Activated CD8-positive, alpha-beta T cell treated with anti-CD3 and anti-CD28 coated beads for 36 hours (primary cell): ENCODE measurements at places on chromosomes 2 and 18. TPM values are rescaled to one million over a fixed set of nuclear protein-coding genes. Genes with fewer than 3 reads are reported as not detected.
A peak's percentile ranks its signal among the peaks of the same experiment; 100 is the strongest.

CYP20A1 gene
- total RNA-seq = 14.3 TPM

YWHAQ gene
- 341 TPM for total RNA-seq

PASK gene
- 71.3 TPM for total RNA-seq

INHBB gene
- not detected for total RNA-seq

GNLY gene
- total RNA-seq = 52.6 TPM

SPIRE1 gene
- 4.4 TPM for total RNA-seq

GRCh38 chr18:58785171-58785805 lies 79.4 kb upstream of the ZNF532 start:
- DNase-seq = no peak

DNA sequence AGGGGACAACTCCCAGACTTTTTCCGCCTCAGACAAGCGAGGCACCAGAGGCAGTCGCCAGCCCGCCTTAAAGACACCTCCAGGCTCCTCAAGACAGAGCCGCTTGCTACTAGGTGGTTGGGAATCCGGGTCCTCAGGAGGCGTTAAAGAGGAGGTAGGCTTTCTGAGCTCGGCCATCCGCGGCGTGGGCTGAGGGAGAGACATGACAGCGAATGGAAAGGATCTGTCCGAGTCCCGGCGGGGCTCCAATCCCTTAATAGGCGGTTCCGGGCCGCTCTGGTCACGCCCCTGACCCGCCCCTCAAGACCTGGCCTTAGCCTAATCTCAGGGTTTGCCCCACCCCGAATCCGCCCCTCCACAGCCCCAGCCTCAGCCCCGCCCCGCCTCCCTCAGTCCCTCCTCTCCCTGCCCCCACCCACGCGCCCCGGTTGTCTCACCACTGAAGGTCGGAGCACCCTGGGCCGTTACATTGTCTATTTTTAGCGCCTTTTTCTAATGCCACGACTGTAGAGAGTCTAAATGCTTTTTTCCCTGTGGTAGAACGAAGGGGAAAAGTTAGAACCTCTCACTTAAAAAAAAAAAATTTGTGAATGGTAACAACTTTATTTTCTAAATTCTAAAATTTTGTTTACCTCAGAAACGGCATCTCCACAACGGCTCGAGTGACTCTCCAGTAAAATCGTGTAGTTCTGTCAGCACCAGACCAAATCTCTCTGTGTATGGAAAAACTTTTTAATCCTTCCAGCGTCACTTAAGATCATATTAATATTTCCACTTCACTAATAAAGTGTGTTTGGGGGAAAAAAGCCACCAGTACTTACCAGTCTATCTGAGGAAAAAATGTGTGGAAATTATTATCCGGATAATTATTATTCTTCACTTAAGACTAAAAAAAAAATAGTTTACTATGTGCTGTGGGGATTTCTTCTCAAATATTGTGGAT lies at the start of gene RAD51AP2:
Gene RAD51AP2, minus strand, starts transcription at position 229 of the 943 bp plus-strand sequence. Its CDS starts 25 bp downstream, at position 204.
- DNase-seq = peak; percentile 60

DNA sequence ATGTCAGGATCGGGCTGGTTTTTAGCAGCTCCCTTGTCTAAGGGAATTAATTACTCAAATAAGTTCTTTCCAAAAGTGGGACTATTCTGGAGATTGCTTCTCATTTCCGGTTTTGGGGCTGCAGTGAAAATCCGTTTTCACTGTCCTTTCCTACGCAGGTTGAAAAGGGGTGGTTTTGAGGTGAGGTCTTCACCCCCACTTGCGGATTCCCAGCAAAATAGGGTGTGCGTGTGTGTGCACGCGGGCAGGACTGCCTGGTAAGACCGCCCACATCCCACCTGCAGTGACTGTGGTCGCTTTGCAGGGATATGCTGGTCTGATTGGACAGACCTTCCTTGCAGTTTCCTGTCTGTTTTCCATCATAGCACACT lies 472 bp upstream of the PLEKHM3 start:
- DNase-seq = peak; percentile 54

DNA sequence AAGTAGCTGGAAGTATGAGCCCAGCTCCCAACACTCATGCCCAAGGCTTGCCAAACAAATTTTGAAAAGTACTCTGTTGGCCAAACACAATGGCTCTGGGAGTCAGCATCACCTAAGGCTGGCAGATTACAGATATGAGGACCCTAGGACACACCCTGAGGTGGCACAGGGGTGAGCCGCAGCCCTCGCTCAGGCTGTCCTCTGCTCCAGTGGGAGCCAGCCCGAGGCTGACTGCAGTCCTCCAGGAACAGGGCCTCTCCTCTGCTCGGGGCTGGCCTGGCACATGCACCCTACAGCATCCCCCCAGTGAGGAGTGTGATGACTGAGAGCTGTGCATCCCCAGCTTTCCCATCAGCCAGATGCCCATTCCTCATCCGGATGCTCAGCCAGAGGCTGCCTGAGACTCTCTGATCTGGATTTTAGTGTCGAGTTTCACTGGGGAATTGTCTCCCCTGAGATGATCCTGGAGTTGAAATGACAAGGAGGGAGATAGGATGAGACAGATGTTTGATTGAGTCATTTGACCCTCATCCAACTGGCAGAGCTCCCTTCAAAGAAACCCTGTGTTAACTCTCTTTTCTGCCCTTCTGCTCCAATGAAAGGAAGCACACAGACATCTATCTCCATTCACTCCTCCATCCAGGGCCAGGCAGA lies 269.3 kb upstream of the NCKAP5 start:
- DNase-seq = no peak

DNA sequence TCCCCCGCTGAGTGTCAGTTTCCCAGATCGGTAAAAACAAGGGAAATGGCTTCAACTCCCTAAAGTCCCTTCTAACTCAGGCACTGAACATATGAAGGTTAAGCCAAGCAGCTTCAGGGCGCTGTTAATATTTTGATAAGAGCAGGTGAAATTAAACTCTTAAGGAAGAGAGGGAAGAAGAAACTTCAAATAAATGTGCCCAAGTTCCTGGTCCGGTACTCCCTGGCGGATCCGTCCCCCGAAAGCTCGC lies 564 bp downstream of the TRABD2A start:
- no peak for DNase-seq

DNA sequence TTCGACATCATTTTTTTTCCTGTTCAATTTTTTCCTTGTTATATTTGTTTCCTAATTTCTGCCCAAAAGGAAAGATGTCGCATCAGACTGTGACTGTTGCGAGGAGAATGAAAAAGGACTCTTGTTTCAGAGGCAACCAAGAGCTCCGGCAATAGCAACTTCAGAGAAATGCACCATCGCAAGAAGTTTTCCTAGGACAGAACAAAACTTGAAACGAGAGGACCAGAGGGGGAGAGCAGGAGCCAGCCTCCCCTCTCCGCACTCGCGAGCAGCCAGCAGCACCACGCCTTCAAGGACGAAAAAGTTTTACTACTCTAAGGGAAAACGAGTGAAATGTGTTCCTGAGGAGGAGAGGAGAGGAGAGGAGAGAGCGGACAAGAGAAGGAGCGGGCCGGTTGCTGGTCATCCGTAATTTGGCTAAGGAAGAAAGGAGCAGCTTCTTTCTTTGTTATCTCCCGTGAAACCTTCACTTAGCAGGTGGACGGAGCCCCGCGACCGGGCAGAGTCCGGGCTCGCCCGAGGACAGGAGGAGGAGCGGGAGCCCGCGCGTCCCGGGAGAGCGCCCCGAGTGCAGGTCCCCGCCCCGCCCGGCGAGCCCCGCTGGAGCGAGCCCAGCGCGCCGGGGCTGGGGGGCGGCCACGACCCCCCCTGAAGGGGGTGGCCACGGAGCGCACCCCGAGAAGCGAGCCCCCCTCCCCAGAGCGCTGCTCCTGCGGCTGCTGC lies 744 bp downstream of the POU3F3 start:
- DNase-seq = no peak

DNA sequence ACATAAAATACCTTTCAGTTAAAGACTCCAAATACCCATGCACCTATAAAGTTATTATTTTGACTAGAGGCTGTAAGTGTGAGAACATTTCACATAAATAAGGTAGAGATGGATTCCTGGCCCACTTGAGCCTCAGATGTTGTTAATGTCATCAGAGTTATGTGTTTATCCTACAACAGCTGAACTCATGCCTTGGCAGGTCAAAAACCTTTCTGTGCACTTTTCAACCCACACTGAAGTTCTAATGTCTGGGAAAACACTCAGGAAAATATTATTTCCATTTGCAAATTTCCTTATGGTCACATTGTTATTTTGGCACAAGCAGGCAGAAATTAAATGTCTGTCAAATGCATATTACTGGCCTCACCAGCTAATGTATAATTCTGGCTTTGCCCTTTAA lies 209.2 kb downstream of the LNPK start:
- DNase-seq = no peak

- no peak for DNase-seq
These were observed 163.9 kb downstream of the MAIP1 start for GRCh38 chr2:200119236-200119635.
